ENCODE measurements at places on chromosomes 4 and X.

DNA sequence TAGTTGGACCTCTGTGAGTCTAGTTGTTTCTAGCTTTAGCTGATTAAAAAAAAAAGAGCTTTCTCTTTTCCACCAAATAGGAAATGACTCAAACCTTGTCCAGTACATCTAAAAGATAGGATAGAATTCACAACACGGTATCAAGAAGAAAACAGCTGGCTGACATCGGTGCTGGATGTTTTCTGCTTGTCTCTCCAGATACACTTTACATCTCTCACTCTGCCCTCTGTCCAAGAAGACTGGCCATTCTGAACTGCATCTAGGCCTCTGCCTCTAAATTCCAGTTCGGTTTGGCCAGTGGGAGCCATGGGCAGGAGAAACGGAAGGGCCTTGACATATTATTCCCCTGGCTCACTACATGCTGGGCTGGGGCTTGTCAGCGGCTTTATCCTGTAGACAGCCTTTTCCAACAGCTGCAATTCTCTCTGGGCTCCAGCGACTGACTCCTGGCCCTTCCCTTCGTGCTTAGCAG lies 57.3 kb upstream of the SHISA3 start:
- DNase-seq = no peak

- no peak for DNase-seq
These were observed 85.9 kb upstream of the FAM47A start for GRCh38 chrX:34218063-34218462.

GRCh38 chr4:182736207-182736606 lies 181.0 kb downstream of the DCTD start:
- no peak for DNase-seq

DNA sequence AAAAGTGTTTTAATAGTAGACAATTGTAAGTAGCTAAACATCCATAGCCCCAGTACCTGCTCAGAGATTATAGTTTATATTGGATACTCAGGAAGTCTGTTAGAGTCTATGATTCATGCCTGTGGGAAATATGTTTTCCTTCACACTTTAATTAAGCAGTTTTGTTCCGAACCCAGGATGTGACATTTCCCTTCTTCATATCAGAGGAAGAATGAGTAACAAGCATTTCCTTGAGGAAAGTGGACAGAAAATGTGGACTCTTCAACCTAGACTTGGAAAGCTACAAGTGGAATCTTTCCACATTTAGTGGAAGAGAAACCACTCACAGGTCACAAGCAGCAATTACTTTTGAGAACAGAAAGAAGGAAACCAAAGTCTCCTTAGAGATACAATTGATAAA lies 419.4 kb downstream of the C4orf33 start:
- DNase-seq = no peak

DNA sequence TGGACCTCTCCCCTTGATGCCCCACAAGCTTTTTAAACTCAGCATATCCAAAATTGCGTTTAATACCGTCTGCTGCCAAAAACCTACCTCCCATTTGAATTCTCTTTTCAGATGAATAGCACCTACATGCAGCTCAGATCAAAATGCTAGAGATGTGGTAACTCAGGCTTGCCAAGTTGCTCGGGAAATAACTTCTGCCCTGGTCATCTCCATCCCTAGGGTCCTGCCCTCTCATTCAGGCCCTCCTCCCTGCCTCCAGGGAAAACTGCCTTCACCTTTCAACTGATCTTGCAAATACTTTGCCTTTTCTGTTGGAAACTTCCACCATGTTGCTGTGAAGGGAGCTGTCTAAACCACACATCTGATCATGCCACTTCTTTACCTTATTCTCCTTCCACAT lies 114.1 kb downstream of the SPRY1 start:
- DNase-seq = no peak

GRCh38 chr4:130542953-130543352 lies 1447.0 kb downstream of the C4orf33 start:
- DNase-seq = no peak

GRCh38 chr4:152663203-152664066 lies 16.4 kb downstream of the TMEM154 start:
- DNase-seq = no peak

DNA sequence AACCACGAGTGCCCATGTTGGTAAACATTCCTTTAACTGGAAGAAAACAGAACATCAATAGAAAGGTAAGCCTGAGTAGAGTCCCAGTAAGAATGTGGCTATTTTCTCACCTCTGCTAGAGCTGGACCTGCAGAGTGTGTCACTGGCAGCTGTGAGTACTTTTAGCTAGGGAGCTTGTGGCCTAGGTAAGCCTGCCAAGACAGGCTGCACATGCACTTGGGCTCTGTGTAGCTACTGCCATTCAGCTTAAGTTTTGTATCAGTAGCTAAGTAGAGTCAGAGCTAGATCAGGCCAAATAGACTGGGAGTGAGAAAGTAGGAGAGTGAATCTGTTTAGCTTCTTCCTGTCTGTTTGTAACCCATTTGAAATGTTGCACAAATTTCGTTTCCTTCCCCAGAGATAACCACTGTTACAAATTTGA lies 35.3 kb downstream of the RBPJ start:
- DNase-seq = no peak

- DNase-seq = no peak
These were observed 6.5 kb downstream of the BBS7 start for GRCh38 chr4:121863799-121864198.

DNA sequence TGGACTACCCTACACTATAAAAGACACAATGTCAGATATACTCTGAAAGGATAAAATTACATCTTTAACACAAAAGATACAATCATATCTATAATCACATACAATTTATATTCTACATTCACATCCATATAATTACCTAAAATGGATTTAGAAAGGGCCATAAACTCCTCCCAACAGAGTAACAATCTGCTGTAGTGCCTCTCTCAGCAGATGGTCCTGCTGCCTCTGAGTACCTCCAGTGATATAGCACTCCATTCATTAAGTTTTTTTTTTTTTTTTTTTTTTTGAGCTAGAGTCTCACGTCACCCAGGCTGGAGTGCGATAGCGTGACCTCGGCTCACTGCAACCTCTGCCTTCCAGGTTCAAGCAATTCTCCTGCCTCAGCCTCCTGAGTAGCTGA lies 7.4 kb downstream of the ANKRD37 start:
- no peak for DNase-seq

- no peak for DNase-seq
These were observed 4.3 kb downstream of the CXCL9 start for GRCh38 chr4:76003035-76003434.

GRCh38 chrX:149570668-149571067 lies 16.6 kb downstream of the MAGEA9B start:
- no peak for DNase-seq

- no peak for DNase-seq
These were observed 186.7 kb upstream of the FAT1 start for GRCh38 chr4:186910385-186910784.

GRCh38 chr4:26573389-26573794 lies 10.5 kb upstream of the TBC1D19 start:
- no peak for DNase-seq

DNA sequence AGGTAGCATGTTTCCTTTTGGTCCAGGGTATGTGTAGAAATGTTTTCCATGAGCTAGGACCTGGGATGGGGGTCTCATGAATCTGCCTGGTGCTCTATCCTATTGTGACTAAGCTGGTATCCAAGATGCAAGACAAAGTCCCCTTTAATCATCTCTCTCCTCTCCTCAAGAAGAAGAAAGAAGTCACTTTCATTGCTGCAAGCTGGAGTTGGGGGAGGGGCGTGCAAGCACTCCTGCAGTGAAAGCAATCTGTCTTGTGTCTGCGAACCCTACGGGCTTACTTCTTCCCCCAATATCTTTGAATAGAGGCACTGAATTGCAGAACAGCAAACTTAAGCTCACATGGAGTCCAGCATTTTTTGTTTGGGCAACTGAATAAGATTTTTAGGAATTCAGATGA lies 27.2 kb upstream of the GRPR start:
- no peak for DNase-seq

DNA sequence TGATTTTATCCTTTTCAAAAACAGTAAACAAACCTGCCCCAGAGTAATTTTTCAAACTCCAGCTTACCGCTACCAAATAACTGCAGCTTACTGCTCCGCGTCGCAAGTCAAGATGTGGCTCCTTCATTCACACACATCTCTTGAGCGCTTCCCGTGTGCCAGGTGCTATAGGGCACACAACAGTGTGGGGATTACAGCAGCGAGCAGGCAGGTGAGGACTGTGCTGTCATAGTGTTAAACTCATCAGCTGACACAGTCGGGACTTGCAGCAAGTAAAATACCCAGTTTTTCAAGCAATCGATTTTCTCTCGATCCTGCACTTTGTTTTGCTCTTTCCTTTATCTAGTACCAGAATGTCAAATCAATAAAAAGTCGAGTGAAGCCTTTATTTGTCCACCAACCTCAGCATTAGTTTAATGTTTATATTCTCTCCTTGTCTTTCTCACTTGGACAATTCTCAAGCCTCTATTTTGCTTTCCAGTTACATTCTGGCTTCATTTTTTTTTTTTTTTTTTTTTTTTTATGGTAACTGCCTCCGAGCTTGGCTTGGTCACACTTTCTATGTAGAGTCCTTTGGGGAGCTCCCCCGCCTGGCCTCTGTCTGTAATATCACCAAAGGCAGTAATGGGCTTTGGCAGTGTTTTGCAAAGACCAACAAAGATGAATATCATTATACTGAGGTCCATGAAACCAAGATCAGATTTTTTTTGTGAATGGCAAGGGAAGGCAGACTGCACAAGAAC lies 8.3 kb upstream of the ASB5 start:
- DNase-seq = no peak

GRCh38 chr4:8192748-8193738 lies 6.0 kb upstream of the SH3TC1 start:
- DNase-seq = no peak

GRCh38 chr4:15536552-15537499 lies 67.1 kb downstream of the CC2D2A start:
- no peak for DNase-seq

DNA sequence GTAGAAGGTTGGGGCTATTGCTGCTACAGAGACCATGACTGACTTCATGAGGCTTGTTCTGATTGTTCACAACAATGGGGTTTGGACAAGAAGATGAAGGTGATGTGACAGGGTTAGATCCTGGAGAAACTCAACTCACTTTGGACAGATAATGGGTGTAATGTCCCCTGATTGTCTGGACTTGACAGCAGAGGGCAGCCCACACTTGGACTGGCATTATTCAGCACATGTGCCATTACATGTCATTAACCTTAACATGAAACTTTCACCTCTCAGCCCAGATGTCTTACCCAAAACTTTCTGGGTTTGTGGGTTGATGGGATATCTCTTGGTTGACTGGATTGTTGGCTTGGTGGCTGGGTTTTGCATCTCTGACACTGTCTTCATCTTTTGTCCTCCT lies 101.5 kb downstream of the MXRA5 start:
- DNase-seq = no peak

DNA sequence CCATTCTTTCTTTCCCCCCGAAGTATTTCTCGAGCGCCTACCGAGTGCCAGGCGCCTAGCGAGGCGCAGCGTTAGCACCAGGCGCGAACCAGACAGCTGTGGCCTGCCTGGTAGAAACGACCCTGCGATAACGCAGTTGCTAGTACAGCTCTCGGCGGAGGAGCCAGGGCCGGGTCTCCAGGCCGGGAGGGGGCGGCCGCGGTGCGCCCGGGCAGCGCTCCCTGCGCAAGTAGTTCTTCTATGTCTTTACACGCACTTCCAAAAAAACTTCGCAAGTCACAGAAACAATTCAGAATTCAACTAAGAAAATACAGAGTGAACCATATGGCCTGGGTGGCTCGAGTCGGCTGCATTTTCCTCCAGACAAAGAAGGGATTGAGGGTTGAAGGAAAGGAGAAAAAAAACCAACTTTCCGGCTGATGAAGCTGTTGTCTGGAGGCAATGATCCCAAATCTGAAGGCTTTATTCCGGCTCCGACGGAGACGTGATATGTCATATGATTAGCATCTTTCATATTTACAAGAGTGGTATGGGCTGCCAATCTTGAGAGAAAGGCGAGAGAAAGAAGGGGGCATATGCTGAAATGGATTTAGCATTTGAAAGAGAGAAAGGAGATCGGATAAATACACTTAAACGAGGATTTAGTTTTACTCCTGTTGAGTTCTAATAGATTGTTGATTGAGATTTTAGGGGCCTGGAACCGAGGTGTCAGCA lies 7.2 kb upstream of the NEUROG2 start:
- no peak for DNase-seq

DNA sequence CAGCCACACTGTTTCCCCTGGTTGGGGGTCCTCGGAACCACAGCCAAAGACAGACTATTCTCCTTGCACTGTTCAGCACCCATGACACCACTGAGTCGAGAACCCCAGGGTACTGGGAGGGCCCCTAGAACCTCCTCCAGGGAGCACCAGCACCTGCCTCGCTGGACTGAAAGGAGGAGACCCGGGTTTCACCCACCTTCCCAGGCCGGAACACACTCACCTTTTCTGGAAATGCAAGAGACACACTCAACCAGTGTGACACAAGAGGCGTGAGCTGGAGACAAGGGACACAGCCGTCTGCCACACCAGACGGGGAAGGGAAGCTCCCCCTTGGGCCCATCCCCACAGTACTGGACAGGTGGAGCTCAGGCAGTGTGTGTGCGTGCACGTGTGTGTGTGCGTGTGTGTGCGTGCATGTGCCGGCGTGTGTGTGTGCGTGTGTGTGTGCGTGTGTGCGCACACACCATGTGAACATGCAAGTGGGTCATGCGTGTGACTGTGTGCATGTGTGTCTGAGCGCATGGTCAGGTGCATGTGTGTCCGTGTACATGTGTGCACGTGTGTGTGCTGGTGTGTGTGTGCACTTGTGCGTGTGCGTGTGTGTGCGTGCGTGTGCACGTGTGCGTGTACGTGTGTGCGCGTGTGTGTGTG lies 128.8 kb upstream of the NKX1-1 start:
- no peak for DNase-seq

DNA sequence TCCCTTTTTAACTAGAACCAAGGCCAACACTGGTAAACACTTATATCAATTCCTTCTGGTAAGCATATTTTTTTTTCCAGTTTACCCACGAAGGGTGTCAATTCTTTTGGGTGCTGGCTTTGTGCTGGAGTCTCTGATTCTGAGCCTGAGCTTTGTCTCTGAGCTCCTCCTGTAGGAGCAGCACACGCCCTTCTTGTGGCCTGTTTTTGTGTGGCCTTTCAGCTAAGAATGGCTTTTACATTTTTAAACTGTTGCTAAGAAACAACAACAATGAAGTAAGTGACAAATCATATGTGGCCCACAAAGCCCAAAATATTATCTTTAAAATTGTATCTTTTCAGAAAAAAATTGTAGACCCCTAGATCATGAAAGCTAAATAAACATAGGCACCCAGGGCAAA lies 98.0 kb upstream of the TBC1D9 start:
- DNase-seq = no peak

DNA sequence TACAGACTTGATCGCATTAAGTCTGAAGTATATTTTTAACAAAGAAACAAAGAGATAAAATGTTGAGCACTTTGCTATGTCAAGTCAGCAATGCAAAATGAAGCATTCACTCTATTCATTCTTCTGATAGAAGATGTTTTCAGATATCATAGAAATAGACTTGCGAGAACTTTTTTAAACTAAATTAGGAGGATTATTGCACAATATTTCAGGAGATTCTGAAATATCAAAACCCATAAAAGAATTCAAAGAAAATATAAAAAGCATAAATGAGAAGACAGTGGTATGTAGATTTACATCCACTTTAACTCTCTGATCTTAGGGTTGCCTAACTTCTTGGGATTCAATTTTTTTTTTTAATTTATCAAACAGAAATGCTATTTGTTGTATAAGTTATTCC lies 81.1 kb upstream of the PABPC4L start:
- DNase-seq = no peak
